ENCODE measurements at places on chromosomes 5 and 9.

DNA sequence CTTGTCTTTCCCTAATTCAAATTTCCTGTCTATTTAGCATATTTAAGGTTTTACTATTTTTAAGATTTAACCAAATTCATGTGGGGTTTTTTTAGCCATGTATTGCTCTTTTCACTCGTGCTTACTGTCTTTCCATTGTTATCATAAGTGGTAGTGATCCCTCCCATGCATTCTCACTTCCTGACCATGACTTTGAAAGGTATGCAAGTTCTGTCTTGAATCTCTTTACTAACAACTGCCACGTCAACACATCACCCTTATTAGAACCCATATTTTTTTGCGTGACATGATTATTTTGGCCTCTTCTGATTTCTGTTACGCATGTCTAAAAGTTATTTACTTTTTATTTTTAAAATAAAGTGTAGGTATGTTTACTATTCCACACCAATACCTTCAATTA, 94.7 kb upstream of the CDH6 start:
- DNase-seq = no peak

- no peak for DNase-seq
These were observed 1220.0 kb downstream of the PTPRD start for GRCh38 chr9:9392755-9393154.

- no peak for DNase-seq
These were observed 119.5 kb upstream of the ACOT12 start for GRCh38 chr5:81513473-81513872.

DNA sequence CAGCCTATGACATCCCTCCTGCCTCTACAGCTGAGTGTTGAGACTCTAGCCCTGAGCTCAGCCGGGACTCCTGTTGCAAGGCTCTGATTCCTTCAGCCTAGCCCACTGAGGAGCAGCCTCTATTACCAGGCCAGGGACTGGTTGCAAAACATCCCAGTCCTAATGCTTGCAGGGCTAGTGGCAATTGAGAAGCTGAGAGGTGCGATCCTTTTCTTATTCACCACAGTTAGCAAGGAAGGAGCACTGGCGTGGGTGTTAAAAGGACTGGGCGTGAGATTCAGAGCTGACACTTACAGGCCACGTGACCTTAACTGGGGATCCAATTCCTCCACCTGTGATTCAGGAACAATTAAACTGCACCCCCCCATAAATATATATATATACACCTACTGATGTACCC, 58.8 kb downstream of the GARNL3 start:
- no peak for DNase-seq

GRCh38 chr9:134960701-134961181, 43.0 kb upstream of the FCN1 start:
- no peak for DNase-seq
